ENCODE measurements at places on chromosomes 1 and 21. TPM values are rescaled to one million over a fixed set of nuclear protein-coding genes. Genes with fewer than 3 reads are reported as not detected.

The OR2T35 gene
- total RNA-seq: not detected

The CGN gene
- total RNA-seq: 2.7 TPM

The OR10Z1 gene
- not detected for total RNA-seq

The MAP10 gene
- total RNA-seq: 5.7 TPM

The GNG12 gene
- not detected for total RNA-seq

The TRIM58 gene
- total RNA-seq: 0.36 TPM

The RNU1-1 gene
- total RNA-seq: 3,916 TPM

The PLPP3 gene
- total RNA-seq: not detected

The DPYD gene
- 39.3 TPM for total RNA-seq

The KCNN3 gene
- total RNA-seq: 0.08 TPM

The FMO5 gene
- total RNA-seq: 0.91 TPM

The PLEKHA6 gene
- total RNA-seq: 2.0 TPM

The TFF2 gene
- not detected for total RNA-seq

The CFAP107 gene
- not detected for total RNA-seq

The CD34 gene
- total RNA-seq: not detected
